RKO (cell line): ENCODE measurements at places on chromosomes 4 and X.

DNA sequence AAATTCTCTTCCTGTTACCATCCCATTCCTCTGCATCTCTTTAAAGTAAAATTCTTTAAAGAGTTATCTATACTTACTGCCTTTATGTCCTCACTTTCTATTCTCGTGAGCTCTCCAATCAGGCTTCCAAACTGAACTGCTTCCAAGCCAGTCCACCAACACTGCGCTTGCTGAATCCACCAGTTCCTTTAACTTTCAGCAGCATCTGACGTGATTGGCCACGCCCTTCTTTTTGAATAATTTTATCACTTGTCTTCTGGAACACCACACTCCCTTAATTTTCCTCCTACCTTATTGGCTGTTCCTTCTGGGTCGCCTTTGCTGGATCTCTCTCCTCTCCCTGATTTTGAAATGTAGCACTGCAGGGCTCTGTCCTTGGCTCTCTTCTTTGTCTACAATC, at the start of gene KIAA1210:
Gene KIAA1210 (minus strand): TSS at position 163 of the 400 bp plus-strand sequence. CDS start 4,170 bp downstream, outside the sequence.
- DNase-seq, result no peak

- DNase-seq, result no peak
These were observed 3.7 kb downstream of the ZFP92 start for GRCh38 chrX:153414856-153415510.

DNA sequence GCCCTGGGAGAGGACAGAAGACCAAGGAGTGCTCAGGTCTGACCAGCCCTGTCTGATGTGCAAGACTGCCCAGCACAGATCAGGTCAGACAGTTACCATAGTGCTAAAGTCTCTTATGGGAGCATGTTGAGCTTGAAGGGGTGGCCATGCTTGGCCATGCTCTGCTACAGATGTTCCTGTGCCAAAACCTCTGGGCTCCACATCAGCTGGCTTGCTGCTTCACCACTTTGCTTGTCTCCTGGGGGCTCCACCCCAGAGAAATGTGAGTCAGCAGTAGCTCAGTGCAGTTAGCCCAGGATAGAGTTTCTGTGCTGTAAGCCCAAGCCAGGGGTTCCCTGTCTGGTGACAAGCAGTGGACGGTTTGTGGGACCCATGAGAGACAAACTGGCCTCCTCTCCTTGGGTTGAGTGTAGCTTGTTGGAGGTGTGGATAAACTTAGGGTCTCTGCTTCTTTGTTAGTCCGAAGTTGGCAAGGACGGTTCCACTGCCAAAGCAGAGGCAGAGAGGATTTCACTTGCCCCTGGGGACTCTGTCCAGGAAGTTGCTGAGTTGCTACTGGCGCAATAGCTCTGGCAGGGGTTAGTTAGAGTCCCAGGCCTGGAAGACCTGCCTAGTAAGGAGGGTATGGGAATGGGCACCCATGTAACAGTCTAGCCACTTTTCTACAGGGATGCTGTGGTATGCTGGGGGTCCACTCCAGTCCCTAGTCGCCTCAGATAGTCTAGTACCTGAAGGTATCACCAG, 8.7 kb upstream of the TMSB15C start:
- no peak for DNase-seq

DNA sequence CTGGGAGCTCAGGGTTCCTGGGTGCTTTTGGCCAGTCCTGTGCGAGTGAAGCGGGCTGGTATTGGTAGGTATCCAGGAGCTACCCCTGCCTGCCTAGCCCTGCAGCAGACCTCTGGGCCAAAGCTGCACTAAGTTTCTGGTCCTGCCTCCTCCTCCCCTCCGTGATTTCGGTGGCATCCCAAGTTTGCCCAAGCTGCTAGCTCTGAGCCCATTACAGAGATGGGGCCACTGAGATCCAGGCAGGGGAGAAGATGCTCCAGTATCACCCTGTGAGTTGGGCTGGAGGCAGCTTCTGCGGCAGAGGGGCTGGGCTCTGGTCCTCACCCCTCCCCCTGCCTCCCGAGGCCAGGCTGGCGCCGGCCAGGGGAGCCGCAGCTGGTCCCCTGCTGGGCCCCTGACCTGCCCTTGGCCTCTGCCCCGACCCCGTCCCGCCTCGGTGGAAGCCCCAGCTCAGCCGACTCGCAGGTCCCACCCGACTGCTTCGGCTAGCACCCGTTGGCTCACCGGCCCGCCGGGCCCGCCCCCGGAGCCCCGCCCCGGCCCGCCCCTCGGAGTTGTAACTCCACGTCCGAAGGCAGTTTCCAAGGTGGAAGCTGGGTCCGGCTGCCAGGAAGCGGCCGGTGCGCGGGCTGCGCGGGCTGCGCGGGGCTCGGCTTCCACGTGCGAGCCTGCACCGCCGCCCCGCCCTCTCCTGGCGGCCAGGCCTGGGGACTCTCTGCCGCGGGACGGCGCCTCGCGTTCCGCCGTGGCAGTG, at the start of gene DUSP9:
Gene DUSP9 (plus strand): TSS at position 584 of the 754 bp plus-strand sequence. CDS start 751 bp downstream, outside the sequence.
- DNase-seq, result no peak

GRCh38 chr4:182504463-182504862, 261.3 kb downstream of the TENM3 start:
- no peak for DNase-seq
